ENCODE measurements at places on chromosomes 7 and 10.
A peak's percentile ranks its signal among the peaks of the same experiment; 100 is the strongest.

DNA sequence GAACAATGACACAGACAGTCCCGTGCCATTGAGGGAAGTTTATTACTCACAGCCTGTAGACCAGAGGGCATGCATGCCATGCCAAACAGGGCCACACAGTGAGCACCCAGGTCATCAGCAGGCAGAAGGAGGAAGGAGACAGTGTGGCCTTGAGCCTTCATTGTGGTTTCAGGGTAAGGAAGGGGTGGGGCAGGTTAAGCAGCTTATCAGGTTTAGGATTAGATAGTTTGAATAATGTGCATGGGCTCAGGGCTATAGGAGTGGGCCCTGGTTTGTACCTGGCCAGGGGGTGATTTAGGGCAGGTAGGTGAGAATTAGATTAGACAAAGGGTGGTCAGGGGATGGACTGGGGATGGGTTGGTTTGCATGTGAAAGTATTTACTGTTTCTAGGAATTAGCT lies 67.9 kb downstream of the ADCY1 start:
- no peak for DNase-seq

- no peak for DNase-seq
Observed at GRCh38 chr10:70568781-70569495, 33.6 kb downstream of the PRF1 start.

- no peak for DNase-seq
Observed at GRCh38 chr10:50375051-50375452, 123.7 kb upstream of the ASAH2 start.

GRCh38 chr7:28922624-28923331 lies 35.4 kb downstream of the TRIL start:
- peak; percentile 79 for DNase-seq

DNA sequence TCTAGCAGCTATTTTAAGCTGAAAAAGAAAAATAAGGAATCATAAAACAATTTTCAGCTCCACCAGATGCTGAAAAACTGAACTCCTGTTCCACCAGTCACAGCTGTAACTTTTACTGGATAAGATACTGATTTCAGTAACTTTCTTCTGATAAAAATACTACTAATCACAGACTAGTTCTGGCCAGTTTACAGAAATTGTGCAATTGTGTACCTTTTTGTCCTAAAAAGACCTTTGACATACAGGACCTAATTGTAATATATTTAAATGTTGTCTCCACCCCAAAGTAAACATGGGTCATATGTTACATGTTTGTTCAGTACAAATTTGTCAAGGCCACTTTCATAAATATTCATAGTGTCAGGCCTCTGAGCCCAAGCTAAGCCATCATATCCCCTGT lies 27.1 kb upstream of the PIP start:
- DNase-seq: no peak

DNA sequence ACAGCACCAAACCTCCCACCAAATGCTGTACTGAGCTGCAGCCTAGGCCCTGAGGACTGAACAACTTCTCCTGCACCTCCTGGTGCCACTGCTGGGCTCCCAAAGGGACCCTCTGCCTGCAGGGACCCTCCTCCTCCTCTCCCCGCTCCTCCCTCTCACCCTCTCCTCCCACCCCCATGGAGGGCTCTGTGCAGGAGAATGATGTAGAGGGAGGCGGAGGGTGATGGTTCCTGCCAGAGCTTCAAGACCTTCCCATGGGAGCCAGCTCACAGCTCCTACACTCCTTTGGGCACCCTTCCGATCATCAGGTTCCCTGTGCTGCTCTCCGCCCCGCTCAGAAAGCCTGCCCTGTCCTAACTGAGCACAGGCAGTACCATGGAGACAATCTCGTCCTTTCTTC lies 97.7 kb downstream of the PRKAG2 start:
- no peak for DNase-seq

DNA sequence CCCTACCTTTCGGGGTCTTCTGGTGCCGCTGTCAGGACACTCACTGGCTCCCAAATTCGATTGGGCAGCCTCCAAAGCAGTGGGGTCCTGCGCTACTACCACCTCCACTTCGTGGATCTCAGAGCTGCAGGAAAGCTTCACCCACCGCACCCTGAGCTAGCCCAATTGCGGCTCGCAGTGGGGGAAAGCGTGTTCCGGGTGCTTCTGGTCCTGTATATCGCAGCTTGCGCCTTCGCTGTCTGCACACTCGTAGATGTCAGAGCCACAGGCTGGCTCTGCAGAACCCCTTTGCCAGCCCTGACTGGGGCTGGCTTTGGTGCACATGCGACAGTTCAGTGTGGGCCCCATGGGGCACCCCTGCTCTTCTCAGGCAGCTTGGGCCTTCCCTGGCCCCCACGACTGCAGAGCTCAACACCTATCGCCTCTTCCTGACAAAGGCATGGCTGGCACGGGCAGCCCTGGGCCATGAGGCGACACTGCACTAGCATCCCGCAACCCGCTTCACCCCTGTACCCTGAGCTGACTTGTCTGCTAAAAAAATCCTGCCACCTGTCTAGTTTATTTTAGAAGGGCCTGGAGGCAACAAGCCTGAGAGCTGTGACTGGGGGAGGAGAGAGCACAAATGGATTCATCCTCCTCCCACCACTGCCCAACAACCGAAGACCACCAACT lies 78.7 kb upstream of the ABI1 start:
- DNase-seq: no peak

- no peak for DNase-seq
Observed at GRCh38 chr7:140773104-140773503, 76.6 kb downstream of the NDUFB2 start.

DNA sequence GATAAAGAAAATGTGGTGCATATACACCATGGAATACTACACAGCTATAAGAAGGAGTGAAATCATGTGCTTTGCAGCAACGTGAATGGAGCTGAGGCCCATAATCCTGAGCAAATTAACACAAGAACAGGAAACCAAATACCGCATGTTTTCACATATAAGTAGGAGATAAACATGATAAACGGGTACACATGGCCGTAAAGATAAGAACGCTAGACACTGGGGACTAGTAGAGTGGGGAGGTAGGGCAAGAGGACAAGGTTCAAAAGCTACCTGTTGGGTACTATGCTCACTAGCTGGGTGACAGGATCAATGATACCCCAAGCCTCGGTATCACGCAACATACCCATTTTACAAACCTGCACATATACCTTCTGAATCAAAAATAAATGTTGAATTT lies 113.7 kb downstream of the CSTF2T start:
- no peak for DNase-seq

DNA sequence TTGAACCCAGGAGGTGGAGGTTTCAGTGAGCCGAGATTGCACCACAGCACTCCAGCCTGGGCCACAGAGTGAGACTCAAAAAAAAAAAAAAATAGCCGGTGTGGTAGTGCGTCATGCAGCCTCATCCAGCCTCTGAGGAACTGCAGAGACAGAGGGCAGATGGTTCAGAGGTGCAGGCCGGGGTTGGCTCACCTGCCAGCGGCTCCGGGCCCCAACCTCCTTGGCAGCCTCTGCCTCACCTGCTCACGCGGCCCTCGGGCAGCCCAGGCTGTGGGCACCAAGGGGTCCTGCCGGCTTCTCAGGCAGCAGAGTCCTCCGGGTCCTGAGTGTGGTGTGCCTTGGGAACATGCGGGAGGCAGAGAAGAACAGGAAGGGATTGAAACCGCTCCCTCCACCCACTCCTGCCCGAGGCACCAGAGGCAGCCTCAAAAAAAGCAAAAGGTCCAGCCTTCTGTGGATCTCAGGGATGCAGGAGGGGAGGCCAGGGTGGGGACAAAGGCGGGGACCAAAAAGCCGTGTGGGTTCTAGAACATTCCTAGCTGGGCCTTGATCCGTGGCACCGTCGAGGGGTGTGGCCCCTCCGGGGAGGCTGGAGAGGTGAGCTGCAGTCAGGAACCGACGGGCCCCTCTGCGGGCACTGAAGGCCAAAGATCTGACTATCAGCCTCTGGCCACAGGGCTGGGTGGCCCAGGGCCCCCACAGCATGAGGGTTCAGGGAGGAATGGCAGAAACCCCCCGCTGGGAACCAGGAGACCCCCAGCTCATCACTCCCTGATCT lies 55.4 kb upstream of the DNAJB6 start:
- no peak for DNase-seq

- no peak for DNase-seq
Observed at GRCh38 chr7:116683786-116684185, 11.8 kb downstream of the MET start.

DNA sequence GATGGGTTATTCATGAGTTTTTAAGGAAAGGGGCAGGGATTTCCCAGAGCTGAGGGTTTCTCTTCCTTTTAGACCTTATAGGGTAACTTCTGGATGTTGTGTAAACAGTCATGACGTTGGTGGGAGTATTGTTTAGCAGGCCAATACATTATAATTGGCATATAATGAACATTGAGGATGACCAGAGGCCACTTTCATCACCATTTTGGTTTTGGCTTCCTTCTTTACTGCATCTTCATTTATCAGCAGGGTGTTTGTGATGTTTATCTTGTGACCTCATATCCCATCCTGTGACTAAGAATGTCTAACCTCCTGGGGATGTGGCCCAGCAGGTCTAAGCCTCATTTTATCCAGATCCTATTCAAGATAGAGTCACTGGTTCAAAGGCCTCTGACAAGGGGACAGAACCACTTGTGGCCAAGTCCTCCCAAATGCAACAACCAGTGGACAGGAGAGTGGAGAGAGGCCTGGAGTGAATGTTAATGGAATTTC lies 77.3 kb upstream of the RPA3 start:
- DNase-seq: peak; percentile 89

GRCh38 chr10:88702848-88703597 lies 3.0 kb upstream of the LIPK start:
- no peak for DNase-seq

DNA sequence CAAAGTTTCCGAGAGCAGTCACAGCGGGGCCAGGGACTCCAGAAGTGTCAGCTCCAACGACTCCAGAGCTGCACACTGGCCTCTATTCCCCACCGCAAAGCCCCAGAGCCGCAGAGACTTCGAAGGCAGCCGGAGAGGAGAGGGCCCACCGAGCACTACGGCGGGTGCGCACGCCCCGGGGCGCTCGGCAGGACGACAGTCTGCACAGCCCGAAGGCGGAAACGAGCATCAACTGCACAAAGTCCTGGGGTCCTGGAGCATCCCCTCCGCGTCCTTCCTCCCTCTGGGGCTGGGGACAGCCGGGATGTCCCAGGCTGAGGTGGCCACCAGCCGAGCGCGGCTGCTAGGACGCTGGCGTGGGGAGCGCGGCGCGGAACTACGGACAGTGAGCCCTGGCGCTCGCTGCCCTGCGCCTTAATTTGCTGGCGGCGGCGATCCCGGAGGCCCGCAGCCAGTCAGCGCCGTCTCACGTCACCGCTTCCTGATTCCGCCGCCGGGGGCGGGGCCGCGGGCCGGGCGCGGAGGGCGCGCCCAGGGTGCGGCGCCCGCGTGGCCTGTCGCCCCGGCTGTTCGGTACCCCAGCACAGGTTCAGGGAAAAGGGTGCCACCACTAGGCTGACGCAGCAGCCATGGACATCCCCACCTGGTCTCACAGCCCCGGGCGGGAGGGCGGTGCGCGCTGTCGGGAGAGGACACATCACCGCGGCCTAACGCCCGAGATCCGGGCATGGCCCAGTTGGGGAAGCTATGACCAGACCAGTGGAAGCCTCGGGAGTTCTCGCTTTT lies at the start of gene TBX20:
TSS of gene TBX20 (minus strand) at position 391 of the 786 bp plus-strand sequence. CDS start 480 bp downstream, outside the sequence.
- DNase-seq: peak; percentile 78

- no peak for DNase-seq
Observed at GRCh38 chr7:51314726-51315125, 1.9 kb downstream of the COBL start.

- DNase-seq: no peak
Observed at GRCh38 chr7:16816824-16817223, 12.0 kb upstream of the AGR2 start.

DNA sequence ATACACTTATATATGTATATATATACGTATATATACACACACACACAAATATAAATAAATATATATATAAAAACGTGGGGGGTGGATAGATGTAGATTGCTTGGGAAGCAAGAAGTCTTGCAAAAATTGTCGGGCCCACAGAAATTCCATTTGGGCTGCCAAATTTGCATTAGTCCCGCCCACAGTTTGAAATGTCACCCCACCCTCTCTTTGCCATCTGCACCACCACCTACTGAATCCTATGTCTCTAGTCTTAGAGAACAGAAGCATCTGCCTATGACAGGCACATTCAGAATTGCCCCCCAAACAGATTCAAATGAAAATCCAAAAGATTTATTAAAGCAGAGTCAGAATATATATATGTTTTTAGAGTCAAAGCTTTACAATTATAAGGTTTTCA lies 25.6 kb upstream of the CACNA2D1 start:
- no peak for DNase-seq

DNA sequence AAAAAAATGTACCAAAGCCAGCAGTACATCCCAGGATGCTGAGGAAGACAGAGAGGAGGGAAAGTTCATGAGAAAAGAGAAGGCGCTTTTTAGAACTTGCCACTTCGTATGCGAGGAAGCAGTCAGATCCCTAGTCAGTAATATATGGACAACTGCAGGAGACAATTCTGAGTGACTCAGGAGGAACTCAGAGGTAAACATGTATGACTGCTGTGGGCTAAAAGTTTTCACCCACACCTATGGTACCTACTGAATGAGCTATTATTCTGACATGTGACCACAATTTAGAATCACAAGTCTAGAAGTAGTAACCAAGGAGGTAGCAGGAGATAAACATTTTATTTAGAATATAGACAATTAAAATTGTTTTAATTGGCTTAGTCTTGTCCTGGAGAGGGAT lies 126.5 kb downstream of the ICA1 start:
- DNase-seq: no peak
